ENCODE measurements at places on chromosomes 11 and 22.

- DNase-seq: no peak
Observed at GRCh38 chr11:48054994-48055291, 74.6 kb downstream of the PTPRJ start.

DNA sequence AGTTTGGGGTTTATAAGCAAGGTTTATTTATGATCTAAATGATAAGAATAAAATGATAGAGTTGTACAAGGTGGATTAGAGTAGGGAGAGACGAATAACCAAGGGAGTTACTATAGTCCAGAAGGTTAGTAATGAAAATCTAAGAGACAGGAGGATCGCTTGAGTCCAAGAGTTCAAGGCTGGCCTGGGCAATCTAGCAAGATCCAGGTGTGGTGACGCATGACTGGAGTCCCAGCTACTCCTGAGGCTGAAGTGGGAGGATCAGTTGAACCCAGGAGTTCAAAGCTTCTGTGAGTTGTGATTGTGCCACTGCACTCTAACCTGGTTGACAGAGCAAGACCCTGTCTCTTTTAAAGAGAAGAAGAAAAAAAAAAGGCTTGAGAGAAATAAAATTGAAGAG lies 12.3 kb downstream of the HMGXB4 start:
- no peak for DNase-seq

DNA sequence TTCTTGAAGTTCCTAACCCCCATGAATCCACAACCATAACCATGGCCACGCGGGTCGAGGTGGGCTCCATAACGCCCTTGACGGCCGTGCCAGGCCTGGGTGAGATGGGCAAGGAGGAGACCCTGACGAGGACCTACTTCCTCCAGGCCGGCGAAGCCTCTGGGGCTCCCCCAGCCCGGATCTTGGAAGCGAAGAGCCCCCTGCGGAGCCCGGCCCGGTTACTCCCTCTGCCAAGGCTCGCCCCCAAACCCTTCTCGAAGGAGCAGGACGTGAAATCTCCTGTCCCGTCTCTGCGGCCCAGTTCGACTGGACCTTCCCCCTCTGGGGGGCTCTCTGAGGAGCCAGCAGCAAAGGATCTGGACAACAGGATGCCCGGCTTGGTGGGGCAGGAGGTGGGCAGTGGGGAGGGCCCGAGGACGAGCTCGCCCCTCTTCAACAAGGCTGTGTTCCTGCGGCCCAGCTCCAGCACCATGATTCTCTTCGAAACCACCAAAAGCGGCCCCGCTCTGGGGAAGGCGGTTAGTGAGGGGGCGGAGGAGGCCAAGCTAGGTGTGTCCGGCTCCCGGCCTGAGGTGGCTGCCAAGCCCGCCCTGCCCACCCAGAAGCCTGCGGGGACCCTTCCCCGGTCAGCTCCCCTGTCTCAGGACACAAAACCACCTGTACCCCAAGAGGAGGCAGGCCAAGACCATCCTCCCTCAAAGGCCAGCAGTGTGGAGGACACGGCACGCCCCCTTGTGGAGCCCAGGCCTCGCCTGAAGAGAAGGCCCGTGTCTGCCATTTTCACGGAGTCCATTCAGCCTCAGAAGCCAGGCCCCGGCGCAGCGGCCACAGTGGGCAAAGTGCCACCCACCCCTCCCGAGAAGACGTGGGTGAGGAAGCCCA lies 75.7 kb downstream of the KIAA1671 start:
- no peak for DNase-seq

DNA sequence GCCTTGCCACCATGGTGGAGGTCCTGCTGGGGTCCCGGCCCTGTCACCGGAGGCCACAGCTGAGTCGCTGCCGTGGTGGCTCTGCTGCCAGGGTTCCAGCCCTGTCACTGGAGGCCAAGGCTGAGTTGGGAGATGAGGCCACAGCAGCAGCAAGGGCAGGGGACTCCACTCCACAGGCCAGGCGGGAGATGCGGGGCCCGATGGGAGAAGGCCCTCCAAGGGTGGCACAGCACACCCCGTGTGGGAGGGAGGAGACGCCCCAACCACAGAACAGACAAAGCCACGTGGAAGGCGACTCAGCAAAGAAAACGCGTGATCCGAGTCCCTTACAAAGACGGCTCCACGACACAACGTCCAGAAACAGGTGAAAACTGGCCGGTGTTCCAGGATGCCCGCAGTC lies 159.3 kb downstream of the BRD1 start:
- DNase-seq: no peak

DNA sequence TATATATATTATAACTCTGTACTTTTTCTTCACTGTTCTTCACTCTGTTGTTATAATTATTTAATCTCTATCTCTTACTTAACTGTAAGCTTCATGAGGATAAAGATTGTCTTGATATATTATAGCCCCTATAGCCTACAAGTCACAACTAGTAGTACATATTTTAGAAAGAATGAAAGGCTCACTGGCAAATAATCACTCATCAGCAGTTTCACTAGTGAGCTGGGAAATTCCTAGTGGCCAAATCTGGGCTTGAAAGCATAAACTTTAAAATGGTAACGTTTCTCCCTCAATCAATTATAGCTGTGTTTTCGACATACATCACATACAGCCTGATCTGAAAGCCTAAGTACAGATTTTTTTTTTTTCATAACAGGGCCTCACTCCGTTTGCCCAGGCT lies 42.5 kb downstream of the CTSC start:
- DNase-seq: no peak

DNA sequence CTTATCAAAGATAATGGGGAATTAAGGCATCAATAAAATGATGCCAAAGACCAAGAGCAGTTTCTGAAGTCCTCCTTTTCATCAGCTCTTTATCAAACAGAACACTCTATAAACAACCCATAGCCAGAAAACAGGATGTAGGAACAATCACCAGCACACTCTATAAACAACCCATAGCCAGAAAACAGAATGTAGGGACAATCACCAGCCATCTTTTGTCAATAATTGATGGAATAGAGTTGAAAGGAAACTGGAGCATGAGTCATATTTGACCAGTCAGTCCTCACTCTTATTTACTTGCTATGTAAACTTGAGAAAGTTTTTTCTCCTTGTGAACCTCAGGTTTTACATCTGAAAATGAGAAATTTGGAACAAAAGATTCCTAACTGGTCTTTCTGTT lies 10.0 kb downstream of the MS4A2 start:
- no peak for DNase-seq

DNA sequence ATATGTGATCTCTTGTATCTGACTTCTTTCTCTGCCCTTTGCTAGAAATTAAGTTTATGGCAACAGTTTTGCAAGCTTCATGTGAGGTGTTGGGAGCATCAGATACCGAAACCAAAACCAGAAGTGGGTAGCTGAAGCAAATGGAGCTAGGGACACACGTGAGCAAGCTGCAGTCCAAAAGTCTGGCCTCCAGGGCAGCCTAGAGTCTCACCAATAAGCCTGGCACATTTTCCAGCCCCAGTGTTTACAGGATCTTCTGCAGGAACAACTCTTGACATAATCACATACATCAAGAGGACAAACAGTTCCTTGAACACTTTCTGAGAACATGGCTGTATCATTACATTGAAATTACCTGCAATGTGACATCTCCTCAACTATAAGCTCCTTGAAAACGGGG lies 114.1 kb downstream of the LARGE1 start:
- no peak for DNase-seq

DNA sequence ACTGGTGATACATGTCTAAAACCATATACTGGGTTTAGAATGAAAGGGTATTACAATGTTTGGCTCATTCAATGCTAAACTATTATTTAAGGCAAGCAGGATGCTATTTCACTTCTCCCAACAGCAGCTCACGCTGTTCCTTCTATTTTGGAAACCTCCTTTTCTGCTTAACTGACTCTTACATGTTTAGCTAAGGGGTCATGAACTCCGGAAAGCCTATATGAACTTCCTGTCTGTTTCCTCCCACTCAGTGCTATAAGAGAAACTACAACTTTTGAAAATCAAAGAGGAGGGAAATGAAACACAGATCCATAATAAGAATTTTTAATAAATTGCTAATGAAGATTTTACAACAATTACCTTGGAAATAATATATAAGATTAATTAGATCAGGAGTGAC lies 30.9 kb downstream of the SLC36A4 start:
- no peak for DNase-seq

- DNase-seq: no peak
Observed at GRCh38 chr11:94658386-94658785, 91.2 kb downstream of the PIWIL4 start.

DNA sequence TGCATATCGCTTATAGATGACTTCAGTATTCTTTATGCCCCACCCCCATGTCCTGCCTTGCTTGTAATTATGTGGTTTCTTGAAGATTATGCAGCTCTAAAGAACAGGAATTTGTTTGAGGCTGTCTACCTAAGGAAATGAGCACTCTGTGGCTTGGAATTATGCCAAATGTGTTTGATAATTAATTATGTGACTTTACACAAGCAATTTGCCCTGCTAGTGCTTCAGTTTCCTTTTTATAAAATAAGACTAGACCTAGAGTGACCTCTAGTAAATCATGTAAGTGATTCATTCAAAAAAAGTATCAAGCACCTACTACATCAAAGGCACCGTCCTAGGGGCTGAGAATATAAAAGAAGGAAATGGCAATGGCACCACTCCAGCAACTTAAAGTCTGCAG lies 491.5 kb upstream of the KIRREL3 start:
- no peak for DNase-seq

DNA sequence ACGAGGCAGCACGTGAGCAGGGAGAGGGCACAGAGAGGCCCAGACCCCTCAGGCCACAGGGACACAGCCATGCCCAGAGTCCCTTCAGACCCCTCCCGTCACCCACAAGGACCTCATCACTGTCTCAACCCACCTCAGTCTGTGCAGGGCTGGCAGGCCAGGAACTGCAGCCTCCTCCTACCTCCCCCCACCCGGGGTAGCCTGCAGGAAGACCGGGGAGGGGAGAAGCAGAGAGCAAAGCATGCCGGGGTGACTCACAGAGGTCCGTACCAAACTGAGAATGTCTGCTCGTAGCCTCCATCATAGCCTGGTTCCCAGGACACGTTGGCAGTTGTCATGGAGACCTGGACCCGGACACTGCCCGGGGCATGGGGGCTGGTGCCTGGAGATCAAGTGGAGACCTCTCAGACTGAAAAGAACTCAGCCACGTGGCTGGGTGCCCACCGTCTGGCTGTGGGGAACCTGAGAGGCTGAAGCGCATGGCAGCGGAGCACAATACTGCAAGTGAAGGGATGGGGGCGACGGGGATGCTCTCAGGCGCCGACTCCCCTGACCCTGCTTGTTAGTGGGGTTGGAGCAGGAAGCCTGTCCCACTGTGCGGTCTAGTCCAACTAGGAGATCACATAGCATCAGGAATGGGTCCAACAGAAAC lies 27.2 kb downstream of the IGSF9B start:
- DNase-seq: no peak

- DNase-seq: no peak
Observed at GRCh38 chr11:100761841-100762240, 74.8 kb downstream of the ARHGAP42 start.

- DNase-seq: no peak
Observed at GRCh38 chr22:38736257-38736570, 19.6 kb downstream of the SUN2 start.

DNA sequence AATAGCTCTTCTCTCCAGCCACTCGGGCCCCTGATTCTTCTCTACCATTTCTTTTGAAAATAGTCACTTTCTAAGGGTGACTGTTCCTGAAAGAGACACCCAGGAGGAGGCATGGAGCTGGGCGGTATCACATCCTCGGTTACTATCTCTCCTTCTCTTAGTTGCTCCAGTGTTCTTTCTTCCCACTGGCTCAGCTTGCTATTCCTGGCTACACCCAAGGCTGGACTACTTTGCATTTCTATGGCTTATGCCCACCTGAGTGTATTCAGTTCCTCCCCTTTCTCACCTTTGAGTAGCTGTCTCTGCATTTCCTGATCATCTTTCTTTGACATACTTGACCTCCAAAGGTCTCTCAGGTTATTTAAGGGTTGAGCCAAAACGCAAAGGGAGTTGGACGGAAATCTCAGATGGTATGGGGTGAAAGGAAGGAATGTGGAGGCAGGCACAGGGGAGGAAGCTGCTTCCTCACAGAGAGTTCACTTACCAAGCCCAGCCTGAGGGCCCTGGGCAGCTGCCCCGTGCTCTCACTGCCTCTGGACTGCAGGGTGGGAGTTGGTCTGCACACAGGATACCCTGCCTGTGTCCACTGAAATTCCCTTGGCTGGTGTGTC lies 155.7 kb downstream of the SNX19 start:
- DNase-seq: no peak

Measured in stimulated activated CD4-positive, alpha-beta T cell treated with anti-CD3 and anti-CD28 coated beads, TNF-alpha, amount 100 ng/mL, for 1 hour (primary cell).